ENCODE measurements at places on chromosomes 5 and 9.

- DNase-seq = no peak
These were observed 121.5 kb downstream of the EHMT1 start for GRCh38 chr9:137740312-137740711.

DNA sequence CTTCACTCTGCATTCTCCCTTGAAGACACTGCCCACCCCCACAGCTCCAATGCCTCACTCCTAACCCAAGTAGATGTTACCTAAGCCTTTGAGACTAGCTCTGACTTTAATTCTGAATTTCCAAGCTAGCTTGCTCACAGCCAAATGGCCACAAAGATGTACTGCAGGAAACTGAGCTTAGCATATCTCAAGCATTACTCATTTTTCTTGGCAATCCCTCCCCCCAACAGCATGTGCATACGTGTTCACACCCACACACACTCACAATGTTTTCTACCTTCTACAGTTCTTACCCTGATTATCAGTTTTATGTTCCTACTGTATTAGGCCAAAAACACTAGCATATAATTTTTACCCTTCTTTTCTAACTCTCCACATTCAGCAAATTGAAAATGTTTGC, 13.7 kb upstream of the GRIA1 start:
- DNase-seq = no peak

GRCh38 chr9:82129708-82130107, 141.1 kb downstream of the SPATA31D1 start:
- DNase-seq = no peak

- no peak for DNase-seq
These were observed 215.8 kb downstream of the LRRC70 start for GRCh38 chr5:62794456-62794855.

DNA sequence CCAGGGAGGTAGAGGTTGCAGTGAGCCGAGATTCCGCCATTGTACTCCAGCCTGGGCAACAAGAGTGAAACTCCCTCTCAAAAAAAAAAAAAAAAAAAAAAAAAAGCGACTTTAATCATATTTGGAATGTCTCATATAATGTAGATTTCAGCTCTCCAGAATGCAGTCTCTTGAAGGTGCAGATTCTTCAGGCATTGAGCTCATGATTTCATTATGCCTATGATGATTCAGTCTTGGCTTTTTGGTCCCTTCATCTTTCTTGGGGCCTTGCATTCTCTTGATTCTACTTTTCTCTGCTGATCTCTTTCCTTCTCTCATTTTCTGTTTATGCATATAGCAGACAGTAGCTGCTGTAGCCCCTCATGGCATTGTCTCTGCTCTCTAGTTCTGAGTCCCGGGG, 22.9 kb downstream of the KDM4C start:
- DNase-seq = no peak

DNA sequence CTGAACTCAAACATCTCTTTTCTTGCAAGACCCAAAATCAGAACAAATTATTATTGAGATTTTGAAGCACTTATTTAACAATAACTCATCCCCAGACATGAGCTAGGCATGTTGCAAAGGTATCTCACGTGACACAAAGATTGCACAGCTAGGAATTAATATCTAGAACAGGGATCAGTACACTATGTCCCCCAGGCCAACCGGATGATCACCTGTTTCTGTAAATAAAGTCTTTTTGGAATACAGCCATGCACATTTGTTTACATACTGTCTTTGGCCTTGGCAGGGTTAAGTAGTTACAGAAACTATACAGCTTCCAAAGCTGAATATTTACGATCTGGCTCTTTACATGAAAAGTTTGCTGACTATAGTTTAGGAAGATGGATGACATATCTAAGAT, 287.7 kb downstream of the ACTL7B start:
- no peak for DNase-seq

DNA sequence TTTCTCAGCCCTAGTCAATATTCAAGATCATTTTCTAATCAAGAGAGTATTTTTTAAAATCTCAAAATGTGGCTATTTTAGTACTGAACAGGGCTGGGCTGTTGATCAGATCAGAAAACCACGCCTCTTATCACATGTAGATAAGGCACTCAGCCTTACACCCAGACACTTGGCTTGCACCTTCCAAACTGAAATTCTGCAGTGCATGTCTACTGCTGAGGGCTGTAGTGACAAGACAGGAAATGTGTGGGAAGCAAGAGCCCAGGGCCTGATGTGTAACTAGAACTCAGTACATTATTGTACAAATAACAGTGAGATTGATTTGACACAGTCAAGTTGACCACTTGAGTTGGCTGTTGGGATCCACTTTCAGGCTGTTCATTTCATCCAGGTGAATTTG, 48.6 kb downstream of the UBE2QL1 start:
- DNase-seq = no peak
